Activated T-helper 2 cell treated with anti-CD3 and anti-CD28 coated beads, Interferon-gamma antibody, Interleukin-2, Interleukin-4, amounts not matched to agents 10 μg/mL and 5 μg/mL and 100 μg/mL, durations not matched to agents 14 hours and 24 hours and 36 hours (primary cell): ENCODE measurements at places on chromosomes 7 and 10. TPM values are rescaled to one million over a fixed set of nuclear protein-coding genes. Genes with fewer than 3 reads are reported as not detected.

DNA sequence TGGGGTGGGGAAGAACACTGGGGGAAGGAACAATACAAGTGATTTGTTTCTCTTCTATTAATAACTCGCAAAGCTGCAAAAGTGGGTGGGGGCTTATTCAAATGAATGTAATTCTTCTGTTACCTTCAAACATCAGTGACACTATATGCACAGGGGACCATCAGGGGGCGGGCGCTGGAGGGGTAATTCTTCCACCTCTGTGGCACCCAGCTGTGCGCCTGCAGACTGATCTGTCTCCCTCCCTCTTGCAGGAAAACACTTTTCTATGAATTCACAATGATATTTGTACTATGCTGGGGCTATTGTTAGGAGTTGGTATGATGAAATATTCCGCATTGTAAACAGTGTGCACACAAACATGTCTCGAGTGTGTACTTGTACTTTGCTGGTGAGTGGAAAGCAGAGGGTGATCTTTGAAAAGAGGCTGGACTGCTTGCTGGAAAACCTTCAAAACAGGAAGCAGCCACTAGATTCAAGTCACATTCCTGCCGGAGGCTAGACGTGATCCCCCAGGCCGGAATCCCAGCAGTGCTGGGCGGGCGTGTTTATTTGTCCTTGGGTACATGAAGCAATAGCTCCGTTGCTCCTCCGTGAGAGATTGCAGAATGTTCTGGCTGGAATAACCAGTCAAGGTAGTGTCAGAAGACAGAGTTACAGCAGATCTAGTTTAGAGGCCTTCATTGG lies 15.8 kb upstream of the BNIP3 start:
- H3K4me1 ChIP-seq = no peaks in the 10 kb centered on the region
- no peak overlapping the region for H3K4me3 ChIP-seq
- H3K27me3 ChIP-seq = peaks cover 9% of the 10 kb centered on the region
- H3K36me3 ChIP-seq = no peaks in the 10 kb centered on the region

Gene UNC5B
- 0.07 TPM in 1 of 2 replicates, not detected in the other for total RNA-seq

DNA sequence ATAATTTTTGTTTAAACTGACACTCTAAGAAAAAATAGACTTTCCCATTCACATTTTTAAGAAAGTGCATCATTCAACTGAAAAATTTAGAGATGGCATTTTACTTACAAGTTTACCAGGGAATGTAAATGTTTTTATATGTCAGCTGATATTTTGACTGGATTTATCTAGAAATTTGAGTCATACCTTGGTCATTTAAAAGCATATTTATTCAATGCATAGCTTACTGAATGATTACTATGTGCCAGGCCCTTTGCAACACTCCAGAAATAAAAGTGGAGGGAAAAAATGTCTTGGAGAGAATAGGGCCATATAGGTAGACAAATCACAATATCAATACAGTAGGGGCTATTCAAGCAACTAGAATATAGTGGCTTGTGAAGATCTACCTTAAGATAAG lies 98.4 kb upstream of the FAM3C start:
- no peaks in the 10 kb centered on the region for H3K36me3 ChIP-seq
- H3K27me3 ChIP-seq = no peaks in the 10 kb centered on the region
- H3K27ac ChIP-seq = no peak overlapping the region
- no peak overlapping the region for H3K4me3 ChIP-seq
- no peak for DNase-seq

- no peaks in the 10 kb centered on the region for H3K4me1 ChIP-seq
- H3K27me3 ChIP-seq = no peaks in the 10 kb centered on the region
- H3K4me3 ChIP-seq = no peak overlapping the region
- no peaks in the 10 kb centered on the region for H3K36me3 ChIP-seq
- no peak overlapping the region for H3K27ac ChIP-seq
Measured at GRCh38 chr10:107230887-107231286, 66.4 kb upstream of the SORCS1 start.

Gene UNCX
- not detected in 2 replicates for total RNA-seq

- H3K4me3 ChIP-seq = no peak overlapping the region
- no peaks in the 10 kb centered on the region for H3K27me3 ChIP-seq
- H3K4me1 ChIP-seq = no peaks in the 10 kb centered on the region
- H3K27ac ChIP-seq = no peak overlapping the region
- H3K36me3 ChIP-seq = no peaks in the 10 kb centered on the region
Measured at GRCh38 chr7:109996927-109997326, 1094.0 kb upstream of the LRRN3 start.

Gene GPR26
- total RNA-seq = not detected in 2 replicates

Gene ENTPD1
- 37.1 and 37.5 TPM in 2 replicates for total RNA-seq

- no peaks in the 10 kb centered on the region for H3K36me3 ChIP-seq
- H3K4me1 ChIP-seq = no peaks in the 10 kb centered on the region
- no peaks in the 10 kb centered on the region for H3K27me3 ChIP-seq
- DNase-seq = no peak
- no peak overlapping the region for H3K27ac ChIP-seq
Measured at GRCh38 chr7:154167807-154168206, 115.6 kb downstream of the DPP6 start.

Gene STYXL1
- 27.7 and 36.1 TPM in 2 replicates for total RNA-seq

- H3K4me3 ChIP-seq = no peak overlapping the region
- no peak overlapping the region for H3K27ac ChIP-seq
- H3K4me1 ChIP-seq = no peaks in the 10 kb centered on the region
Measured at GRCh38 chr10:118218562-118218961, 123.6 kb downstream of the FAM204A start.

DNA sequence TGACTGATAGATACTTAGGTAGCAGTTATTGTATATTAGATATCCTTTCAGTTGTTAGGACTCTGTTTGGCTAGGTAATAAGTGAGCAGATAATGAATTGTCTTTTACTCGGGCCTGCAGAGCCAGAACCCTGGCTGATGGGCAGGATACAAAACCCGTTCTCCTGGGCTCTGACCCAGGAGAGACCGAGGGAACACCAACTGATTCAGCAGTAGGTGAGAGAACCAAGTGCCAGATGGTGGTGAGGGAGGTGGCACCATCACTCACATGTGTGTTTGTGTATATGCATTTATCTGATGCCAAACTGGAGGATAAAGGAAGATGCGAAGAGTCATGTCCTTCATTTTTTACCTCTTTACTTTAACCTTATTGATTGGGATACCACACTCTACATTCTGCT lies 115.7 kb upstream of the SAMD8 start:
- H3K4me1 ChIP-seq = peaks cover 28% of the 10 kb centered on the region
- no peak overlapping the region for H3K4me3 ChIP-seq
- H3K36me3 ChIP-seq = peaks cover 38% of the 10 kb centered on the region
- DNase-seq = no peak
- no peaks in the 10 kb centered on the region for H3K27me3 ChIP-seq
- no peak overlapping the region for H3K27ac ChIP-seq

Gene ADAM12
- total RNA-seq = 0.02 and 0.05 TPM in 2 replicates

Gene GPRIN2
- not detected in 2 replicates for total RNA-seq

Gene PRLHR
- not detected in 2 replicates for total RNA-seq

DNA sequence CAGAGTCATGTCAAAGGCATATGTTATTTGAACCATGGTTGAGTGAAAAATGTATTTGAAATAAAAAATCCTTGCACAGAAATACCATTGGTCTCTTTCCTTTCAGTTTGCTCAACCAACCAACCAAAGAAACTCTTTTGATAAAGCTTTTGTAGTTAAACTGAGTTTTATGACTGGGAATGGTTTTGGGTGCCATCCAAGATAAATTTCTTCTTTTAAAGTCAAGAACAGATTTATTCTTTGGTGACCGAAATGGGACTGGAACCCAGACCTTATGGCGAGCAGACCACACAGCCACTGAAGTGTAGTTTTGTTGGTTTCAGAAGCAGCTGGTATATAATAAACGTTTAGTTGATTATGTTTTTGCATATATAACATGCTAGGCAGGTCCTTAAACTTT lies 2.8 kb upstream of the GALNT17 start:
- DNase-seq = no peak
- no peak overlapping the region for H3K27ac ChIP-seq
- H3K36me3 ChIP-seq = no peaks in the 10 kb centered on the region
- no peak overlapping the region for H3K4me3 ChIP-seq
